ENCODE measurements at places on chromosomes 2 and 18. TPM values are rescaled to one million over a fixed set of nuclear protein-coding genes. Genes with fewer than 3 reads are reported as not detected.

TCF4 gene
- total RNA-seq = 148 TPM

GRHL1 gene
- total RNA-seq = 0.08 TPM

CD302 gene
- total RNA-seq = 2.5 TPM

C1QL2 gene
- total RNA-seq = not detected

CXCR1 gene
- not detected for total RNA-seq
